ENCODE measurements at places on chromosomes 1 and 21. TPM values are rescaled to one million over a fixed set of nuclear protein-coding genes. Genes with fewer than 3 reads are reported as not detected.

GRCh38 chr1:201041011-201041410, 17.5 kb upstream of the KIF21B start:
- DNase-seq: no peak

- DNase-seq: no peak
Measured at GRCh38 chr1:35454616-35455015, 102.6 kb downstream of the KIAA0319L start.

CLCA1 gene
- not detected for polyA plus RNA-seq

- no peak for DNase-seq
Measured at GRCh38 chr21:20902511-20902910, 95.7 kb upstream of the NCAM2 start.

CACNA1E gene
- 0.19 TPM for polyA plus RNA-seq

- no peak for DNase-seq
Measured at GRCh38 chr1:59071876-59072582, 224.9 kb upstream of the FGGY start.

DNA sequence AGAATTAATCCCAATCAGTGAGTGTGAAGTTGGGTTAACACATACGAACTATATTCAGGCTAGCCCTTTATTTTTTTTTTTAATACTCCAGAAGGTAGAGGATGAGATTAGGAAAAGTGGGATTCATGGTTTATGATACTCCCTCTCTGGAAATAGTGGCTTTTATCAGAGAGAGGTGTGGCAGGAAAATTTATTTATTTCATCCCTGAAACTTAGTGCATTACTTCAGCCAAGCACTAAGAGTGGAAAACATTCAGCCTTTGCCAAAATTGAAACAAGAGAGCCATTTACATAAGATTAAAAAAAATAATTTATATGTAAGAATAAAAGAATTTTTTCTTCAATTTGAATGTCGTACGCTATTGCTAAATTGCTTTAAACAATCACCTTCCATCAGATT, 35.0 kb downstream of the MTR start:
- DNase-seq: no peak

DNA sequence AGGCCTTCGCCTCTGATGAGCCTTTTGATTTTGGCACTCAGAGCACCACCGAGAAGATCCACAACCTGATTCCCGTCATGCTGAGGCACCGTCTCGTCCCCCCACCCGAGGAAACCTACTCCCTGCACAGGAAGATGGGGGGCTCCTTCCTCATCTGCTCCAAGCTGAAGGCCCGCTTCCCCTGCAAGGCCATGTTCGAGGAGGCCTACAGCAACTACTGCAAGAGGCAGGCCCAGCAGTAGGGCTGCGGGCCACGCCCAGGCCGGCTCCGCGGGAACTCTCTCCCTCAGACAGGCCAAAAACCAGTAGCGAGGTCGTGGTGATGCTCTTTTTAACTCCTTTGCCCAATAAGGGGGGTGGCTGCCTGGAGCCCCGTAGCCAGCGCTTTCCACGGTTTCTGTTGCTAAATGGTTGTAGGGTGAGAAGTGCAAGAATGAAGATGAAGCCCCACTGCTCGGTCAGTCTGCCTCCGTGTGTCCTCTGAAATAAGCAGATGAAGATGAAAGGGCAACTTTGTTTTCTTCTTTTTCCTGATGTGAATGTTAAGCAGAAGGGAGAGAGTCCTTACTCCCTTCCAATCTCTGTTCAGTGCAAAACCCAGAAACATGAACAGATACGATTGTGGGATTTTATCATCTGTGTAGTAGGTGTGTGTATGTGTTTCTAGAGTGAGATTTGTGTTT, 46.5 kb downstream of the COQ8A start:
- DNase-seq: no peak

DNA sequence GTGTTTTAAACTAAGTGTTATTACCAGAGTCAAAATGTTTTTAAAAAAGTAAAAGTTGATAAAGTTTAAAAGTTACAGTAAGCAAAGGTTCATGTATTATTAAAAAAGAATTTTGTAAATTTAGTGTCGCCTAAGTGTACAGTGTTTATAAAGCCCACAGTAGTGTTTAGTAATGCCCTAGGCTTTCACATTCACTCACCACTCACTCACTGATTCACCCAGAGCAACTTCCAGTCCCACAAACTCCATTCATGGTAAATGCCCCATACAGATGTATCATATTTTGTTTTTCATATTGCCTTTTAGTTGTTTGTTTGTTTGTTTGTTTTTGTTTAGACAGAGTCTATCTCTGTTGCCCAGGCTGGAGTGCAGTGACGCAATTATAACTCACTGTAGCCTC, 353.8 kb upstream of the PTBP2 start:
- no peak for DNase-seq

ZNF683 gene
- not detected for polyA plus RNA-seq

- no peak for DNase-seq
Measured at GRCh38 chr1:66519992-66520391, 14.0 kb upstream of the SGIP1 start.

FMO5 gene
- polyA plus RNA-seq: 5.6 TPM

ITGB2 gene
- 10.8 TPM for polyA plus RNA-seq

- DNase-seq: no peak
Measured at GRCh38 chr1:156841295-156841855, 17.5 kb downstream of the INSRR start.

DNA sequence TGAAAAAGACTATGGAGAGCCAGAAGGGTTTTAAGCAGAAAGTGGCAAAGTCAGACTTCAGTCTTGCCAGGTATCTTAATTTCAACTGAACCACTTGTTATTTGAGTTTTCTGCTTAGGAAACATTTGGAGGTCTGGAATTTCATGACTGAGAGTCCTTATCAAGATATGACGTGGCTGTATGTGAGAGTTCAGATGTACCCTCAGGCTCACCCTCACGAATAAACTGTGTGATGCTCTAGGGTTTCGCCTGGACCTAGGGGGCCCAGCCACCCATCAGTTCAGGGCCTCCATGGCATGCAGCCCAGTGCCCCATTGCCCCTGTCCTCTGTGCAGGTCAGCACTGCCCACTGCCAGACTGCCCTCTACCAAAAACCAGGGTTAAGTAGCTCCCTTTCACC, 30.6 kb upstream of the TADA1 start:
- no peak for DNase-seq

DNA sequence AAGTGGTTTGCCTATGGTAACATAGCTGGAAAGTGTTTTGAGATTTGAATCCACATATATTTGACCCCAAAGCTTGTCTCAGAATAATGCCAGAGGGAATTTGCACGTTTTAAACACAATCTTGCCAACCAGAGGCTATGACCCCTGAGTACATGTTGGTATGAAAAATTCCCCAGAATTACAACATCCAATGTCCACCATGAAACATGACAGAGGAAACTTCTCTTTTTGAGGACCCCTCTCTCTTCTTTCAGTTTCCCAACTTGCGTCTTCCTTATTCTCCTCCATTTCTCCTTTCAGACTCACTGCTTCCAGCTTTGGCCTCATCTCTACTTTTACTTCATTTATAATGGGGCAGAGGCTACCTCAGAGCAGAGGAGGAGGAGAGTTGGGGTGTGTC, 5.5 kb upstream of the KCNJ9 start:
- DNase-seq: no peak

- no peak for DNase-seq
Measured at GRCh38 chr21:41406340-41406739, 19.7 kb upstream of the MX1 start.

GRCh38 chr1:205570173-205570501, 61.7 kb downstream of the ELK4 start:
- no peak for DNase-seq

DNA sequence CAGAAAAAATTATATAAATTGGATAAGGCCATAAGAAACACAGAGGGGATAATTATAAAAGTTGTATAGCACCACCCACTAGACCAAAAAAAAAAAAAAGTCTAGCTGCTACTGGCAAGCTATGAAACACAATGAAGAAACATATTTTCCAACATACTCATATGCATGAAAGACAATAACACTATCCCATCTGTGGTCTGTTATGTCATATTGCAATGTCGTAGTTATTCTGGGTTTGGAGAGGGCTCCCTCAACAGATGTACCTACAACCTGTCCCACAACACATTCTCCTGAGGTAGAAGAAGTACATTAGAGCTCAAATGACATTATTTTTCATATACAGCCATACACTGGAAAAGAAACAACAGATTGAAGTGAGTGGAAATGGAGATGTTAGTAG, 517.6 kb upstream of the ADGRL4 start:
- DNase-seq: no peak

DNA sequence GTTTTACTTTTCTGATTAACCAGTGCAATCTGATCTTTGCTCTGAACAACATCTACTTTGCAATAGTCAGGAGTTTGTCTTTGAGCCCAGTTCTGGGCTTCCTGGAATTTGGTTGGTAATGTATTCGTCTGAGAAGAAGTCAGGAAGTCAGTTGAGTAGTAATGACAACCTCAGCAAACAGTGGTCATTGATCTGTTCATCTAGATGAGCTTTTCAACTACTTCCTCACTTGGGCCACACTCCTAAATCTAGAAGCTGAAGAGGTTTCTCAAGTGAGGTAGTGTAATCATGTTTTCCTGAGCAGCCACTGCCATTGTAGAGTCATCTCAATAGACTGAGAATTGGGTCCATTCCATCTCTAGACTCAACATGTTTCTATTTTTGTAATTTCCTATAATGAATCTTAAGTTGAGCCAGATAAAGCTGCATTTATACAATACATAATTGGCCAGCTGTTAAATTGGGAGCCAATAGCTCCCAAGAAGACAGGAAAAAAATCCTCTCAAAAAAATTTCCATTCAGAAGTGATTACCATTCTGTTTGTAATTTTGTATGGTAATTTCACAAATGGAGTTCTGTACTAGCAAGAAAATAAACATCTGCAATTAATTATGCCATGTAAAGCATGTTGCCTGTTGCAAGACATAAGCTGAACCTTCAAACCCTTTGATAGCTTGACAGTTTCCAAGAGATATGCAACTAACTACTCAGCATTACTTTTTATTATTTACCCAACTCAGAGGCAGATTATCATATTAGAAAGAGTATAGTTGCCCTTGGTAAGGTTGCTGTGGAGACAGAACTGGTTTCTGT, 49.6 kb downstream of the WDR64 start:
- no peak for DNase-seq

- no peak for DNase-seq
Measured at GRCh38 chr1:194164755-194165154, 978.3 kb upstream of the B3GALT2 start.

GRCh38 chr21:33470701-33471100, 9.1 kb downstream of the TMEM50B start:
- DNase-seq: no peak

DNA sequence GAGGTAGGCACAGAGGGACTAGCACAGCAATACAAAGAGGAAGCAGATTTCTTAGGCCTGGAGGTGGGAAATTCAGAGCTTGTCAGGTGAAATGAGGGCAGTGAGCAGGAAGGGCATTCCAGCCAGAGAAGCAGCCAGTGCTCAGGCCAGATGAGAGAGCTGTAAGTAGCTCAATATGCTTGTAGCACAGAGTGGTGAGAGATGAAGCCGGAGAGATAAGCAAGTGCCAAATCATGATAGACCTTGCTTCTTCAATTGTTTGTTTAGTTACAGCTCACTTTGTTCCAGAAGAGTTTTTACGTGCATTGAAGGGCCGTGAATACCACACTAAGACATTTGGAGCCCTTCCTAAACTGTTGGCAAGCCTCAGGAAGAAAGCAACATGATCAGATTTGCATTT, 42.0 kb upstream of the ADAMTS1 start:
- no peak for DNase-seq

DNA sequence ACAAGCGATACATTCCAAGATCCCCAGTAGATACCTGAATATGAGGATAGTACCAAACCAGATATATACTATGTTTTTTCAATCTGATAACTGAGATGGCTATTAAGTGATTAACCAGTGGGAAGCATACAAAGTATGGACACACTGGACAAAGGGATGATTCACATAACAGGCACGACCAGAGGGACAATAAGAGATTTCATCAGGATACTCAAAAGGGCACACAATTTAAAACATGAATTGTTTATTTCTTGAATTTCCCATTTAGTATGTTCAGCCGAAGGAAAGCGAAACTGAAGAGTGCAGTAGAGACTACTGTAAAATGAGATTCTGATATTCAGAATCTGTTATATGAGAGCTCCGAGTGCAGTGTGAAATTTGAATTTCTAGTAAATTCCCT, 10.6 kb downstream of the ZZZ3 start:
- DNase-seq: no peak

DNA sequence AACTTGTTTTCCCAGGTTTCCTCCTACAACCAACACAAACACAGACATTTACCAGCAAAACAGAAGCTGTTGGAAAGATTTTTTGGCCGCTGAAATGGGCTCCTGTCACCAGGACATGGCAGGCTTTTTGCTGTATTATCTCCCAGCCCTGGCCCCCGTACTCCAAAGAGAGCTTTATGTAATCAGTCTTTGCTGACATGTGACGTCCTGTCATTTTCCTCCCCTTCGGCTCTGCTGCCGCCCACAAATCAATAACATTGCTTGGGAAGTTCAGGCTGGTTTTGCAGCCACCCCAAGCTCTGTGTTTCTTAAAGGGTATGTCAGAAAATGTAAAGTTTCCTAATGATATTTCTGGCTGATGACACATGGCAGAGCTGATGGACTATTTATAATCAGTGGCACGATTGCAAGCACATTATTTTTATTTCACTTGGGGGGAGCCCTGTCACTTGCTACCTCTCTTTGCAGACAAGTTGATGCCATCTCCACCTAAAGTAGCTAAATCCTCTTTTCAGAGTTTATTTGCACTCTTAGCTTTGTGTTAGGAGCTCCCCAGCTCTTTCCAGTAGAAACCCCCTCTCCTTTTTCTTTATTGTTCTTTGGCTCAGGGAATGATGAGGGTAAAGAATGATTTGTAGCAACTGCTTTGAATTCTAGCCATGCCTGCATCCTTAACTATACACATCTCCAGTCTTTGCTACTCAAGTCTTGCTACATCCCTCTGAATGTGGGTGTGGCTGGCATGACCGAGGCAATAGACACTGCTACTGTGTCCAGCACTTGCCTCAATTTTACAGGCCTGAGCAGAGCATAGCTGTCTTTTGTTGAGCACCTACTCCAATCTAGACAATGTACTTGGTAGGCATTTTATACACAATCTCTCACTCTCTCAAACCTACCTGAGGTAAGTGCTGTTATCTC, 67.3 kb downstream of the ELAVL4 start:
- no peak for DNase-seq

- no peak for DNase-seq
Measured at GRCh38 chr1:22711591-22712501, 1.2 kb downstream of the EPHB2 start.

- DNase-seq: no peak
Measured at GRCh38 chr1:179231923-179232322, 2.4 kb upstream of the ABL2 start.

- DNase-seq: no peak
Measured at GRCh38 chr1:1199141-1199960, 7.0 kb downstream of the TNFRSF18 start.
